Trophoblast cell (in vitro differentiated cells and primary cell): ENCODE measurements at places on chromosomes 13 and 19.
A peak's percentile ranks its signal among the peaks of the same experiment; 100 is the strongest.

- no peaks in the 10 kb centered on the region for H3K27me3 ChIP-seq
- H3K4me1 ChIP-seq, result no peaks in the 10 kb centered on the region
- H3K4me3 ChIP-seq, result no peak overlapping the region
- no peak for DNase-seq
- H3K27ac ChIP-seq, result no peak overlapping the region
Observed at GRCh38 chr13:51834581-51835171, 10.3 kb downstream of the TMEM272 start.

DNA sequence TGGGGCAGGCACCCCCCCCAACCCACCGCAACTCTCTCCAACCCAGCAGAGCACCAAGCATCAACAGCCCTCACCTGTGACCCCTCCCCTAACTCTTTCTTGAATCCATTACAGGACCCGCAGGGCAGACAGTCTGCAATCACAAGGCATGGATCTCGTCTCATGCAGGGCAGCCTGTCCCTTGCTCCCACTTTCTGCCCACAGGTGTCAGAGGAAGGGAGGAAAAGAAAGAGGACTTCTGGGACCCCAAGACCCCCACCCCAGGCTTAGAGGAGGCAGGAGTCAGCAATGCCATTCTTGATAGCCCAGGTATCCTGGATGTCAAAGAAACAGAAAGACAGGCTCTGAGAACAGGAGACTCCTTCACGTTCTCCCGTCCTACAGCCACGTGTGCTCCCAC, 47.4 kb upstream of the TUBGCP3 start:
- H3K27ac ChIP-seq, result no peak overlapping the region
- no peaks in the 10 kb centered on the region for H3K27me3 ChIP-seq
- H3K4me1 ChIP-seq, result peaks cover 34% of the 10 kb centered on the region
- H3K36me3 ChIP-seq, result no peaks in the 10 kb centered on the region
- no peak for DNase-seq

- H3K4me3 ChIP-seq, result peak overlapping the region; percentile 74
- peaks cover 10% of the 10 kb centered on the region for H3K4me1 ChIP-seq
- peaks cover 28% of the 10 kb centered on the region for H3K36me3 ChIP-seq
- no peak for DNase-seq
- H3K27ac ChIP-seq, result peak overlapping the region; percentile 18
- H3K27me3 ChIP-seq, result no peaks in the 10 kb centered on the region
Observed at GRCh38 chr19:3061182-3062161, 823 bp downstream of the TLE5 start.

DNA sequence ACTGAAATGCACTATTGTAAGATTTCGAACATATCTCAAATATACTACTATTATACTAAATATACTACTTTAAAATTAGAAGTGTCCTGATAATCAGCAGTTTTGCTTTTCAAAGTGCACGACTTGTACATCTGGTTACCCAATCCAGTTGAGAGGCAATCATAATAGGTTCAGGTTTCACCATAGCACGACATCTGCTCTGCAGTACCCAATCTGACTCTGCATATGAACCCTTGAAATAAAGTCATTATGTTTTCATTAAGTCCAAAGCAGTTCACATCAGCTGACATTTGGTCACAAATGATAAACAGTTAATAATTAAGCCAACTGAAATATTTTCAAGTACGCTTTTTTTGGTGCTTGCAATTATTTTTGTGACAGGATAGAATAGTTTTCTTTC, 90.6 kb downstream of the PCDH9 start:
- DNase-seq, result no peak
- no peaks in the 10 kb centered on the region for H3K4me1 ChIP-seq
- no peaks in the 10 kb centered on the region for H3K27me3 ChIP-seq
- no peak overlapping the region for H3K27ac ChIP-seq
- H3K4me3 ChIP-seq, result no peak overlapping the region

DNA sequence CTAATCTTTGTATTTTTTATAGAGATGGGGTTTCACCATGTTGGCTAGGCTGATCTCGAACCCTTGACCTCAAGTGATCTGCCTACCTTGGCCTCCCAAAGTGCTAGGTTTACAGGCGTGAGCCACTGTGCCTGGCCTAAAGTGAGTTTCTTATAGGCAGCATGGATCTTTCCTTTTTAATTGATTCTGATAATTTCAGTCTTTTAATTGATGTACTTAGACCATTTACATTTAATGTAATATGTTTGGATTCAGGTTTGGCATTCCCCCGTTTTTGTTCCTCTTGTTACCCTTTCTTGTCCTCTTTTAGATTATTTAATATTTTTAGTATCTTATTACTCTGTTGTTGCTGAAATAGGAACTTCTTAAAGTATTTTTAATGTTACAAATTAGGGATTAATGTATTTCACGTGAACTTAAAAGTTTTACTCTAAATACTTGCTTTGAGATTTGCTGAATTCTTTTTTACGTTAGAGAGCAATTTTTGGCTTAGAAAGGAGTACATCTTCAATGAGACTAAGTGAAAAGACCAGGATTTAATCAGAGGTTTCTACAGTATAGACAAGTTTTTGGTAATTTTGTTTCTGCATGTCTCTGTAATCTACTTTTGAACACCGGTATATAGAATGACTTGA, 50.3 kb downstream of the URI1 start:
- H3K4me1 ChIP-seq, result no peaks in the 10 kb centered on the region
- H3K36me3 ChIP-seq, result peaks cover 5% of the 10 kb centered on the region
- DNase-seq, result no peak
- no peak overlapping the region for H3K27ac ChIP-seq

- H3K36me3 ChIP-seq, result peaks cover 10% of the 10 kb centered on the region
- peak overlapping the region; percentile 49 for H3K27ac ChIP-seq
- no peak overlapping the region for H3K4me3 ChIP-seq
- DNase-seq, result peak; percentile 66
- peaks cover 17% of the 10 kb centered on the region for H3K4me1 ChIP-seq
- no peaks in the 10 kb centered on the region for H3K27me3 ChIP-seq
Observed at GRCh38 chr19:3669947-3670795, 30.1 kb downstream of the PIP5K1C start.

DNA sequence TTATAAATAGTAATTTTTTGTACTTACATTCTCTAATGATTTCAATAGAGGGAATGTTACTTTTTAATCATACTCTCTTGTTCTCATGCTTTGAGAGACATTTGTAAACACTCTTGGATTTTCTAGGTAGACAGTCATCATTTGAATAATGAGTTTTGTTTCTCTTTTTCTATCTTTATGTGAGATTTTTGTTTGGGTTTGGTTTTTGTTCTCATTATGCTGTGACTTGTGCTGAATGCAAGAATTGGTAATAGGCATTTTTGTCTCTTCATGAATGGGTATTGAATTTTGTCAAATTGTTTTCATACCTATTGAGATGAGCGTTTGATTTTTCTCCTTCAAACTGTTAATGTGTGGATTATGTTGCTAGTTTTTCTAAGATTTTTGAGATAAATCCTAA, 56.8 kb upstream of the GPR183 start:
- H3K4me1 ChIP-seq, result peaks cover 2% of the 10 kb centered on the region
- H3K4me3 ChIP-seq, result no peak overlapping the region
- H3K27me3 ChIP-seq, result no peaks in the 10 kb centered on the region
- no peak overlapping the region for H3K27ac ChIP-seq

- H3K27me3 ChIP-seq, result no peaks in the 10 kb centered on the region
- H3K27ac ChIP-seq, result no peak overlapping the region
- no peak for DNase-seq
- H3K4me1 ChIP-seq, result no peaks in the 10 kb centered on the region
Observed at GRCh38 chr19:30558793-30559192, 186.6 kb downstream of the ZNF536 start.

- H3K36me3 ChIP-seq, result peaks cover 3% of the 10 kb centered on the region
- H3K4me1 ChIP-seq, result no peaks in the 10 kb centered on the region
- no peak overlapping the region for H3K27ac ChIP-seq
Observed at GRCh38 chr19:8254286-8255001, 45.3 kb downstream of the CERS4 start.

DNA sequence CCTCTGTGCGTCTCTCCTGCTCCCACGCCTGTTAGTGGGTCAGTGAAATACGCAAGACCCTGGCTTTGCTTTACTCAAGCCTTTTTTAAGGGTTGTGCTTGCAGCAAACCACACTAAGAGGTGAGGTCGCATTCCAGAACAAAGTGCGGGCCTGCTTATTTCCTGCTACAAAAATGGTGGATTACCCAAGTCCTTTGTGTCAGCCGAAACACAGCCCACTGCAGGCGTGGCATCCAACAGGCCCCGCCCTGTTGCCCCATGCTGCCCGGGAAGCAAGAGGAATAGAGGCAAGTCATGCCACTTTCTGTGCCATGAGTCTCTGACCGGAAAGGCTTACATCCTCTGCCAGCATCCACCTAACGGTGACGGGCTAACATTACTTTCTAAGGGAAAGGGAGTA, 7.7 kb upstream of the IRS2 start:
- no peaks in the 10 kb centered on the region for H3K4me1 ChIP-seq
- H3K27ac ChIP-seq, result no peak overlapping the region
- peak; percentile 37 for DNase-seq
- no peak overlapping the region for H3K4me3 ChIP-seq
- H3K36me3 ChIP-seq, result no peaks in the 10 kb centered on the region
- no peaks in the 10 kb centered on the region for H3K27me3 ChIP-seq

- H3K4me3 ChIP-seq, result peak within 1 kb of the TSS; percentile 65
- H3K27ac ChIP-seq, result no peak within 1 kb of the TSS
- peaks cover 33% of the 10 kb centered on the region for H3K36me3 ChIP-seq
Observed at GRCh38 chr19:38387550-38388348, at the start of gene GGN. GGN (minus strand) TSS chr19:38388034; CDS start chr19:38387261, 773 bp downstream.

GRCh38 chr19:39740395-39740794, 2.6 kb upstream of the CLC start:
- no peak for DNase-seq
- H3K36me3 ChIP-seq, result no peaks in the 10 kb centered on the region
- no peak overlapping the region for H3K27ac ChIP-seq
- H3K4me1 ChIP-seq, result no peaks in the 10 kb centered on the region
- H3K27me3 ChIP-seq, result no peaks in the 10 kb centered on the region
- no peak overlapping the region for H3K4me3 ChIP-seq

DNA sequence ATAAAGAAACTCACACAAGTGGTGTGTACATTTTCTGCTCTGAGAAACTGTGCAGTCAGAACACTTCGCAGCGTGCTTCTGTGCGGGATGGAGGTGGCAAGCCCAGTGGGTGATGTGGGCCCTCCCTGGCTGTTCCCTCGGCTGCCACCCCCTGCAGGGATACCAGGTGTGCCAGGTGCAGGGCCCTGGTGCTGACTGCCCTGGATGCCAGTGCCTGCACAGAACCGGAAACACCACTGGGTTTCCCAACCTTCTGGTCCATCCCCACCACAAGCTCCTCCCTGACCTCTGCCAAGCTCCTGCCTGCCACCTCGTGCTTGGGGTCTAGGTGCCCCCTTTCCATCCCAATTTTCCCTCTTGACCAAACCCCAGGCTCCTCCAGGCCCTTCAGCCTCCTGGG, 81.9 kb upstream of the MCF2L start:
- H3K36me3 ChIP-seq, result peaks cover 20% of the 10 kb centered on the region
- no peak for DNase-seq
- H3K4me1 ChIP-seq, result no peaks in the 10 kb centered on the region
- H3K4me3 ChIP-seq, result no peak overlapping the region

DNA sequence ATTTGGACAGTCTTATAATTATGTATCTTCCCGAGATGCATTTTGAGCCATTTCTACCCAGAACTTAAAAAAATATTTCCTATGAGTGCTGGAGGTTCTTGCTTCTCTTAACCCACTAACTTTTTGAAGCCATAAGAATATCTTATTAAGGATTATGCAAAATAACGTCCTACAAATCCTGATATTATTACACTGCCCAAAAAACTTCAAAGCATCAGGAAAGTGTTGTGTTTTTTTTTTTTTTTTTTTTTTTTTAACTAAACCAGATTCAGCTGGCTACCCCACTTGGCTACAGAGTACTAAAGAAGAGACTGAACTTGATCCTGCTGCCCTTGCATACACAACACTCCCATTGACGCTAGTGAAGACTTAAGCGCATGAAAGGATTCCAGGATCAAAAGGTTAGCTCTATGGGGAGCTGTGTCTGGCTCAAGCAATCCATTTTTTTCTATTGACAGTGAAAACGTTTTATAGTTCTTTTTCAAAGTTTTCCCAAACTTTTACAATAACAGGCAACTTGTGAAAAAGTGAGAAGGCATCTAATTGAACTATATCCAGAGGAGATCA, 141.4 kb downstream of the KCNRG start:
- no peaks in the 10 kb centered on the region for H3K36me3 ChIP-seq
- H3K4me1 ChIP-seq, result no peaks in the 10 kb centered on the region
- H3K27ac ChIP-seq, result no peak overlapping the region
- DNase-seq, result no peak
- no peak overlapping the region for H3K4me3 ChIP-seq
- no peaks in the 10 kb centered on the region for H3K27me3 ChIP-seq

DNA sequence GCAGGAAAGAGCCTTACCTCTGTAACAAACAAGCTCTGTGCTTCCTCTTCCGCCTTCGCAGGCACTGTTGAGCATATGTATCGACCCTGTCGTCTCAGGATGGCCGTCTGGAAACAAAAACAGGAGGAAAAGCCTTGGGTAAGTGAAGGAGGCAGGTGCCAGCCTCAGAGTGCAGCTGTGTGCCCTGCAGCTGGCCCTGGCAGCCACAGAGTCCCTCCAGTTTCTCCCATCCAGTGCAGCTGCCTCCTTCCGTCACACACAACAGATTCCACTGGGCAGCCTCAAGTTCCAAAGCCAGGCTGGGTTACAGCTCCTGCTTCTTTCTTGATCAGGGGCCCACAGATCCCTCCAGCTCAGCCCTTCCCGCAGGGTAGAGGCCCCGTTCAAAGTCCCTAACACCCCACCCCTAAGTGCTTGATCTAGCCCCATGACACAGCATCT, 47.7 kb downstream of the DOCK9 start:
- H3K27ac ChIP-seq, result no peak overlapping the region
- DNase-seq, result no peak
- no peaks in the 10 kb centered on the region for H3K27me3 ChIP-seq
- no peak overlapping the region for H3K4me3 ChIP-seq
- H3K4me1 ChIP-seq, result no peaks in the 10 kb centered on the region
- H3K36me3 ChIP-seq, result peaks cover 1% of the 10 kb centered on the region

GRCh38 chr13:75579529-75579928, 29.9 kb downstream of the UCHL3 start:
- no peaks in the 10 kb centered on the region for H3K4me1 ChIP-seq
- H3K36me3 ChIP-seq, result peaks cover 2% of the 10 kb centered on the region
- H3K4me3 ChIP-seq, result no peak overlapping the region

DNA sequence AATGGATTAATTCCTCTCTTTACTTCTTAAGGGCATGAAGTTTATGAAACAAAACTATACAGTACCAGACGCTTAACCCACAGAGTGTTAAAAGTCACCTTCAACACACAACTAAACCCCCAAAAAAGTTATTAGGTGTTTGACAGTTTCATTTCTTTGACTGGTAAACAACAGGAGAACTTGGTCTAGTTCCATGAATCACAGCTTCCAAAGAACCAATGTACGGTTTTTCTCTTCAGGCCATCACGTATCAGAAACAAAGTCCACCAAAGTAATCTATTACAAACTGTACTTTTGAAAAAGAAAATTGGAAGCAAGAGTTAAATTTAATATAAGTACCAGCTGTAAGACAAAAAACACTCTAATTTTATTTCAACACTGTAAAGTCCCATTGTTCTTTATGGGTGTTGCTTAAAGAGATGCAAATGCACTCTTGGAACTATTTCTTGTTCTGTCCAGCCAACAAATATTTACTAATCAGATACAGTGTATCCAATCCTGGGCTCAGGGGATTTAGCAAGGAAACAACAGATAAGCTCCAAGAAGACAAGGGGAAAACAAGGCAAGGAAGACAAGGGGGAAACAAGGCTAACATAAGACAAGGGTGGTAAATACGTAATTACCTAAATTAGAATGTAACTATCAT, 149.2 kb downstream of the ABCC4 start:
- no peak overlapping the region for H3K4me3 ChIP-seq
- no peak for DNase-seq
- H3K4me1 ChIP-seq, result no peaks in the 10 kb centered on the region
- H3K27ac ChIP-seq, result no peak overlapping the region
- H3K36me3 ChIP-seq, result no peaks in the 10 kb centered on the region

GRCh38 chr19:47437500-47437899, 18.2 kb upstream of the MEIS3 start:
- H3K4me1 ChIP-seq, result no peaks in the 10 kb centered on the region
- no peaks in the 10 kb centered on the region for H3K36me3 ChIP-seq
- no peak for DNase-seq
- H3K27me3 ChIP-seq, result no peaks in the 10 kb centered on the region
- H3K4me3 ChIP-seq, result no peak overlapping the region
- no peak overlapping the region for H3K27ac ChIP-seq
